ENCODE measurements at places on chromosomes 11 and 22.

- no peak for DNase-seq
Observed at GRCh38 chr11:119175493-119176077, 7.1 kb downstream of the NLRX1 start.

- DNase-seq: no peak
Observed at GRCh38 chr11:117882311-117882905, 6.0 kb upstream of the FXYD6 start.

DNA sequence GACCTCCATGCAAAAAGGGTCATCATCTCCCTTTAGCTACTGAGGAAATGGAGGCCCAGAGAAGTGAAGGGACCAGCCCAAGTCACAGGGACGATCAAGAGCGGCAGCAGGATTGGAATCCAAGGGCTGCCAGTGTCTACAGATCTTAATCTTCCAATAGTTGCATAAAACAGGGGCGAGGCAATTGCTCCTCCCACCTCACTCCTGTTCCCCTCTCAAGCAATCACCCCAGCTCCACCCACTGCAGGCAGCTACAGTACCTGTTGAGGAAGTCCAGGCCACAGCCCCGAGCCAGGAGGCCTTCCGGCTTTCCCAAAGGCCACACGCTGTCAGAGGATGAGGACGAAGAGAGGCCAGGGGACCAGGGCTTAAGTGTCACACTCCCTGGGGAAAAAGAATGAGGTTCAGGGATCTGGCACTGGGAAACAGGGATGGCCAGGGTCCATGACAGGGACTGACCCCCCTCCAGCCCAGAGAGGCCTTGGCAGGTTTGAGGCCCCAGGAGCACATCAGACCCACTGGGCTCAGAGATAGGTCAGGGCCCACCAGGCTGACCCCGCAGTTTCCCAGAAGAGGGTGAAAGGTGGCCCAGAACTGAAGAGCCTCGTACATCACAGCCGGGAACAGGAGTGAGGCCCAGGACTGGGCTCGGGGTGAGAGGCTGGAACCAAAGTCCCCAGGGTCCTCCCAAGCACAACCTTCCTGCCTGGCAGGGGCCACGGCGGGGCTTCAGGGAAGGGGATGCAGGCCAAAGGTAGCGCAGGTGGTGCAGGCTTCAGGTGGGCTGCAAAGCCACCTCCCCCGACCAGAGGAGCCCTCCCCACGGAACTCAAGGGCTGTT, 16.4 kb upstream of the MFNG start:
- no peak for DNase-seq

DNA sequence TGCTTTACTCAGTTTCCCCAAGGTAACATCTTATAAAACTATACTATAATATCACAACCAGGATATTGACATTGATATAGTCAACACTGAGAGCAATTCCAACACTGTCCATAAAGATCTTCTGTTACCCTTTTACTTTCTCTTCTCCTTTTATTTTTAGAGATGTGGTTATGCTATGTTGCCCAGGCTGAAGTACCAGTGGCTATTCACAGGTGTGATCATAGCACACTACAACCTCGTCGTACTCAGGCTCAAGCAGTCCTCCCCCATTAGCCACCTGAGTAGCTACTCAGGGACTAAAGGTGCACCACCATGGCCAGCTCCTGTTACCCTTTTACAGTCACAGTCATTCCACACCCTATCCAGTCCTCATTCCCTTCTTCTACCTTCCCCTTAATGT, 119.7 kb downstream of the CWF19L2 start:
- DNase-seq: no peak

DNA sequence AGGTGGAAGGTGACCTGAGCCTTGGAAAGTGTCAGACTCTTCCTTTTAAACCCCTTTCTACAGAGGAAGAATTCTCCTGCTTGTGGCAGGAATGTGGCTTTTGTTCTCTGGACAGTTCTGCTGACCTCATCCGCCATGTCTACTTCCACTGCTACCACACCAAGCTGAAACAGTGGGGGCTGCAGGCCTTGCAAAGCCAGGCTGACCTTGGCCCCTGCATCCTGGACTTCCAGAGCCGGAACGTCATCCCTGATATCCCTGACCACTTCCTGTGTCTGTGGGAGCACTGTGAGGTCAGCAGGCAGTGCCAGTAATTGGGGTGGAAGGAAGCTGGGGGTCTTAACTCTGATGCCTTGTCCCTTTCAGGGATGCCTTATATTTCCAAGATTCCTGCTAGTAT, 9.3 kb downstream of the HINFP start:
- no peak for DNase-seq

GRCh38 chr22:49216579-49216978, 611.1 kb downstream of the BRD1 start:
- no peak for DNase-seq

DNA sequence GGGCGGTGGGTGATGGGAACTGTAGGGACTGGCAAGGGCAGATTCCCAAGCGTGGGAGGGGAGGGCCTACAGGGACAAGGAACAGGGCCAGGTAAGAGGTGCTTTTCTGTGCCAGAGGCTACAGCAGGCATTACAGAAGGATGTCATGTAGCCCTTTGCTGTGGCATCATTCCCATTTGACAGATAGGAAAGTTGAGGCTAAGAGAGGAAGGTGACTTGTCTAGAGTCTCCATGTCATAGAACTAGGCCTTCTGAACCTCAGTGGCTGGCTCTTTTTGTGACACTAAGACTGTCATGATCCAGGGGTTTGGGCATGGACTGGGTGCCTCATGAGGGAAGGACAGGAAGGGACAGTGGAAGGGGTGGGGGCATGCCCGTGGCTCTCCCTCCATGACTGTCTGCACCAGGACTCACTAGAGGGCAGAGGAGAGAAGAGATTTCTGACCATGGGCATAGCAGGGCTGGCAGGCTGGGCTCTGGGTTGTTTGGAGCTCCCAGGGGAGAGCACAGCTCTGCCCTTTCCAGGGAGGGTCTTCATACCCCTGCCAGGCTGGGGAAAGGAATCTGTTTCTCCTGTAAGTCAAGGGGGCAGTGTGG, 3.2 kb downstream of the MMP11 start:
- DNase-seq: no peak

DNA sequence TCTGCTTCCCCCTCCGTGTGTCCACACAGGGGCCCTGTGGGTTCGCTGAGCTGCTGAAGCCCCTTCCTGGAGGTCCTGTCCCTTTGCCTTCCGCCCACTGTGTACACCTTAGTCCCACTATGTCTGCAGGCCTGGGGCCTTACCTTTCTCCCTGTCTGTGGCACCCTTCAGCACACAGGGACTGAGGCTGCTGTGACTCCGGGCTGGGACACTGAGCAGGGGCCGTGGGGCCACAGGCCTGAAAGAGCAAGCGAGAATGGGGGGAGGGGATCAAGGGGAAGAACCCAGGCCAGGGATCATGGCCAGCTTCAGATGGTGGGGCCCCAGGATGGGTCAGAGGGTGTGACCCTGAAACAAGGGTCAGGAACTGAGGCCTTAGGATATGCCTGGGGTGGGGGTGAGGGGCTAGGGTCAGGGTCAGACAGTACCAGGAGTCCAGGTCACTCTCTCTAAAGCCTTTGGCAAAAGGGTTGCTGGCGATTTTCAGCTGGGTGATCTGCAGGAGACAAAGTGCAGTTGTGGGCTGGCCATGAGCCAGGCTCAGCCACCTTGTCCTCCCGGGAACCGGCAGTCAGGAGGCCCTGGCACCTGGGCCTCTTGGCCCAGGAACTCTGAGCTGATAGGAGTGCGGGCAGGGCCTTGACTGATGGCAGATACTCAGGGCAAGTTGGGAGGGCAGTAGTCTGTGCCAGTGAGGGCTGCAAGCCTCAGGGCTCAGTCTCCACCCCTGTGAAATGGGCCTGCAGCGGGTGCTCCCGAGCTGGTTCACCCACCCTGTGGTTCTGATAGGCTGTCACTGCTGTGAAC, 2.6 kb upstream of the NUDT8 start:
- no peak for DNase-seq

- DNase-seq: no peak
Observed at GRCh38 chr22:44291265-44291664, 21.5 kb downstream of the SHISAL1 start.

DNA sequence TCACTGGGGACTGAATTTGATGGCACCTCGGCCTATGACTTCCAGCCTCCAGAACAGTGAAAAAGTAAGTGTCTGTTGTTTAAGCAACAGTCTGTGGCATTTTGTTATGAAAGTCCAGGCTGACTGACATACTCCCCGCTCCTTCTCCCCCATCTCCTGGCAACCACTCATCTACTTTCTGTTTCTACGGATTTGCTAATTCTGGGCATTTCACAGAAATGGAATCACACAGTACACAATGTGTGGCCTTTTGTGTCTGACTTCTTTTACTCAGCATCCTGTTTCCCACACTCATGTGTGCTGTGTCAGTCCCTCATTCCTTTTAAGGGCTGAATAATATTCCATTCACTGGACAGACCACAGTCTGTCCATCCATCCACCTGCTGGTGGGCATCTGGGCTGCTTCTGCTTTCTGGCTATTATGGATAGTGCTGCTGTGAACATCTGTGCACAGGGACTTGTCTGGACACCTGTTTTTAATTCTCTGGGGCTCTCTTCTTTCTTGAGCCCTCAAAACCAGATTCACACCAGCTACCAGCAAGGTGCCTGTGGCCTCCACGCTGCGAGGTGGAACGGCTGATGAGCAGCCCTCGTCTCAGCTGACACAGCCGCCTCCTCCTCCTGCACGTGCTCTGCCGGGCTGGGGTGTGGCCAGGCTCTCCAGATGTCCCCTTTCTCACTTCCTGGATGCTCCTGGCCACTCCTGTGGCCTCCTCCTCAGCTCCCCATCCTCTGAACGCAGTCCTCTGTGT, 333.1 kb downstream of the CTTN start:
- no peak for DNase-seq

GRCh38 chr11:1608363-1608762, at the start of gene KRTAP5-3:
TSS of gene KRTAP5-3 (minus strand) at chr11:1608463. CDS start at chr11:1608385, 78 bp downstream.
- DNase-seq: no peak

- no peak for DNase-seq
Observed at GRCh38 chr11:10778217-10778970, 27.3 kb downstream of the CTR9 start.

DNA sequence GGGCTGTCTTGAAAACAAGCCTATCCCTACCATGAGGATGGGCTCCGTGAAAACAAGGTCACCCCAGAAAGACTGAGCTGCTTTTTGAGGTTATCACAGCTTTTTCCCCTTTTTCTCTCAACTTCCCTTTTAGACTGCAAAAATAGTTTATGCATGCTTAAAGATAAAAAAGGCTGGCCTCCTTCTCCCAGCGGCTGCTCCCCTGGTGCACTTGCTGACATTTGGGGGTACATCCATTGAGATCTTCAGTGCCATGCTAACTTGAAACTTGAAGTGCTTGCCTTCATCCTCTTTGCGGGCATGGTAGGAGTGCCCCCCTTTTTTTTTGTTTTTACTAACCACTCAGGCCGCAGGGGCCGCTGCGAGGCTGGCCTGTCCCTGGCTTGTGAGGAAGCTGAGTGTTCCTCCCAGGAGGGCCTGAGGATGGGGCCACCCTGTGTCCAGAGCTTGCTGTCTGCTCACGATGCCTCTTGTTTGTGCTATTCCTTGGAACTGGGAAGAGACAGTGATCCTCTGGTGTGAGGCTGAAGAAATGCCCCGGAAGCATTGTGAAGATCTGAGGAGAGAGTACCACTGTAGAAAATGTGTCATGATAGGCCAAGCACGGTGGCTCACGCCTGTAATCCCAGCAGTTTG, 2.2 kb downstream of the TANGO2 start:
- no peak for DNase-seq

DNA sequence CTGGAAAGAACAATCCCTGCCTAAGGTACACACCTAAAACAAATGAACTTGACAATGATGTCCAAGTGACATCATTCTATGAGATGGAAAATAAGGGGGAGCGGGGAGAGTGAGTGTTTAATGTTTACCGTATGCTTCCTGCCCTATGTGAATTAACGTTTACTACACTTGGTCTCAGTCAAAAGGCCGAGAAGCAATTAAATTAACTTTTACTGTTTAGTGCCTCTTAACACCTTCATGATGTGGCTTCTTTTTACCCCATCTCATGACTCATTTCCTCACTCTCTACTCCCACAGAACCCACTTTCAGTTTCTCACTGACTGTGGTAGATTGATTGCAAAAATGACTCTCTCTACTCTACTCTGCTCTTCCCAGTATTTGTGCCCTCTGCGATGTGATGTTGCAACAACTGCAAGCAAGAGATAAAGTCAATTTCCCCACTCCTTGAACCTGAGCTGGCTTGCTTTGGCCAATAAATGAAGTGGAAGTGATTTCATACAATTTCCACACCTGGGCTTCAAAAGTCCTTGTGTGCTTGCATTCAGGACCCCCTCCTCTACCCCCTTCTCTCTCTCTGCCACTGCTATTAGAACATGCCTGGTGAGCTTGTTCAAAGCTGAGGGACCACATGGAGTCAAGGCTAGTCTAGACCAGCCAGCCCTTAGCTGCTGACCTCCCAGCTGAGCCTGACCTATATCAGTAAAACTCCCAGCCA, 11.6 kb upstream of the ALKBH3 start:
- no peak for DNase-seq

- DNase-seq: no peak
Observed at GRCh38 chr11:65444314-65445051, 21.9 kb downstream of the NEAT1 start.

DNA sequence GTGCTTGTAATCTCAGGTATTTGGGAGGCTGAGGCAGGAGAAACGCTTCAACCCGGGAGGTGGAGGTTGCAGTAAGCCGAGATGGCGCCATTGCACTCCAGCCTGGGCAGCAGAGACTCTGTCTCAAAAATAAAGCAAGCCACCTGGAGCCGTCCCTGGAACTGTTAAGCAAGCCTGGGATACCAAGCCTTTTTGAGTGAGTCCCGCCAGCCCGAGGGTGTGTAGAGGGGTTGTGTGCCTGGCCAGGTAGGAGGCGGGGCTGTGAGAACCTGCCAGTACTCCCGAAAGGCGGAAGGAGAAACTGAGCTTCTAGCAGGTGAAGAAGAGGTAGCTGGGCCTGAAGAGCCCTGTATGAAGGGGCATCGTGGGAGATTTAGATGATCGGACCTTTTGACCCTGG, 52.4 kb downstream of the TRIOBP start:
- no peak for DNase-seq

DNA sequence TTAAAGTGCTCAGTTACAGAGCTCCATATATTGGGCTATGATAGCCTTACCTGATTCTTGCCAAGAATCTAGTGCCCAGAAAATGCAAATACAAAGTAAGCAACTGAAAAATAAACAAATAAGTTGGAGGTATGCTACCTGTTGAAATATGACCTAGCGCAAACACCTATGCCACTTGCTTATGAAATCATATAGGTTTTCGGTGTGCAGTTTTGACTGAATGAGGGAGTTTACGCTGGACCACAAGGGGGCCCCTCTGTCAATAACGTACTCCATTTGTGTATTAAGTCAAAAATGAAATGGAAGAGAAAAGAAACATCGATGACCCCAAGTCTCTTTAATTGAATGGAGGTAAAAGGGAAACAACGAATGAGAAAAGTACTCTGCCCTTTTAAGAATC, 84.9 kb upstream of the TRIM77 start:
- no peak for DNase-seq

Measured in esophagus squamous epithelium (tissue), 5 donors.